Endodermal cell (in vitro differentiated cells): ENCODE measurements at places on chromosomes 1 and 21. TPM values are rescaled to one million over a fixed set of nuclear protein-coding genes. Genes with fewer than 3 reads are reported as not detected.

Gene ANXA9
- 0.29 TPM in 1 of 2 replicates, not detected in the other for total RNA-seq

- peak; percentile 89 for DNase-seq
Observed at GRCh38 chr1:177948336-177948972, 21.4 kb downstream of the SEC16B start.

Gene SLC35A3
- total RNA-seq, result 41.2 to 80.8 TPM (median 46.5 TPM) in 3 replicates

DNA sequence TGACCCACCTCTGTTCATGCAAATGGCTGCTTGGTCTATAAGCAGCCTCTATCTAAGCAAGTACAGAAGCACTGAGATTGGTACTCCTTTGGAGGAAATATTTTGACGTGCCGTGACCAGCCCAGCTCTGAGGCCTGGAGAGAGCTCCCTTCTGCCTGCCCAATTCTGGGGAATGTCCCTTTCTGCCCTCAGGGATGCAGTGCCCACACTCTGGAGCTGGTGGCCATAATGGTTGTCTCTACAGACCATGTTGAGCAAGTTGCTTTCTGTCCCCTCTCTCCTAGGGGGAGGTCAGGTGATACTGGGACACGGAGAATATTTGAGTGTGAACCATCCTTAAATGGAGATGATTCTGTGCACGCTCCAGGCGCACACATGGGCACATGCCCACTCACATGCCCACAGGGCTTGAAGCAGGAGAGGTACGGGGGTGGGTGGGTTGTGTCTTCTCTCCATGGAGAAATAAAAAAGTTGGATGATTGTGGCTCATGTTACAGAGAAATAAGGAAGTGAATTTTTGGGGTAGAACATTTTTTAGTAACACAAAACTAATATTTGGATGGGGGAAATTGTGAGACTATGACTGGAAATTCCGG, 13.9 kb upstream of the ALPL start:
- peak; percentile 32 for DNase-seq

DNA sequence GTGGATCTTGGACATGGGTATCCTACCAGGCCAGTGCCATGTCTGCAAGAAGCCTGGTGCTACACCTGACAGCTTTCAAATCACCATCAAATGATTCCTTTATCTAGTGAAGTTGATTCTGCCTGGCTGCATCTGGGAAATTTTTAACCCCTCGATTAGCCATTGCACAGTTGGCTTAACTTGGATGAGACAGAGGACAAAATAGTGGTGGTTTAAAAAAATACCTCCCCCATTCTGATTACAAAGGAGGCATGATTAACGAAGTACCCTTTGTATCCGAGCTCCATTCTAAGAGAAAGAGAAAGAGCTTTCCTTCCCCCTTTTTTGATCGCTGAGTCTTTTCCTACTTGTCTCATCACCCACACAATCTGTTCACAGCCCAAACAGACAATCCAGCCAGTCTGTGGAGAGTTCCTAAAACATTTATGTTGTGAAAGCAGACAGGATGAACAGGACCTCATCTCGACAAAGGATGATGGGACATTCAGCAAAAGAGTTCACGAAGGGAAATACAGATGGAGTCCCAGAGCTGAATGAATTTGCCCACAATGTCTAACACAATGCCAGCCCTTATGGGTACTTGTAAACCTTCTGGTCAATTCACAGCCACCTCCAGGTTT, 20.5 kb downstream of the WLS start:
- DNase-seq, result no peak
